ENCODE measurements at places on chromosomes 7 and 10. TPM values are rescaled to one million over a fixed set of nuclear protein-coding genes. Genes with fewer than 3 reads are reported as not detected.

DNA sequence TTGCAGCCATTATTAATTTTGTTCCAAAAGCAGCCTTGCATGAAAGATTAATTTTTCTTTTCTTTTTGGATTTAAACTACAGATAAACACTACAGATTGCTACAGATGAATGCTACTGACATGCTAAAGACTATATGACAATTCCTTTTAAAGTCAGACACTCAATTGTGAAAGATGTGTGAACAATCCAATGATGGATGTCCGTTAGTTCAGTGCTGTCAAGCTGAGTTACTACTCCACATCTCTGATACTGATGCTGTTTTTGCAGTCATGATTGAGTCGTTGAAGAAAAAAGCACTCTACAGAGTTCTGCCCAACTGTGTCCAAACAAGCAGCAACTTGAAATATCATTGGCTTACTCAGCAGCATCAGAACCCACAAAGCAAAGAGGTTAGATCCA lies 146.8 kb downstream of the OTUD1 start:
- DNase-seq: no peak
- no peaks in the 10 kb centered on the region for H3K4me1 ChIP-seq
- H3K27ac ChIP-seq: no peak overlapping the region
- H3K27me3 ChIP-seq: no peaks in the 10 kb centered on the region
- no peak overlapping the region for H3K4me3 ChIP-seq

- H3K4me1 ChIP-seq: no peaks in the 10 kb centered on the region
- DNase-seq: no peak
- no peak overlapping the region for H3K27ac ChIP-seq
- no peak overlapping the region for H3K4me3 ChIP-seq
These were observed 610.2 kb downstream of the CALN1 start for GRCh38 chr7:71801976-71802375.

DNA sequence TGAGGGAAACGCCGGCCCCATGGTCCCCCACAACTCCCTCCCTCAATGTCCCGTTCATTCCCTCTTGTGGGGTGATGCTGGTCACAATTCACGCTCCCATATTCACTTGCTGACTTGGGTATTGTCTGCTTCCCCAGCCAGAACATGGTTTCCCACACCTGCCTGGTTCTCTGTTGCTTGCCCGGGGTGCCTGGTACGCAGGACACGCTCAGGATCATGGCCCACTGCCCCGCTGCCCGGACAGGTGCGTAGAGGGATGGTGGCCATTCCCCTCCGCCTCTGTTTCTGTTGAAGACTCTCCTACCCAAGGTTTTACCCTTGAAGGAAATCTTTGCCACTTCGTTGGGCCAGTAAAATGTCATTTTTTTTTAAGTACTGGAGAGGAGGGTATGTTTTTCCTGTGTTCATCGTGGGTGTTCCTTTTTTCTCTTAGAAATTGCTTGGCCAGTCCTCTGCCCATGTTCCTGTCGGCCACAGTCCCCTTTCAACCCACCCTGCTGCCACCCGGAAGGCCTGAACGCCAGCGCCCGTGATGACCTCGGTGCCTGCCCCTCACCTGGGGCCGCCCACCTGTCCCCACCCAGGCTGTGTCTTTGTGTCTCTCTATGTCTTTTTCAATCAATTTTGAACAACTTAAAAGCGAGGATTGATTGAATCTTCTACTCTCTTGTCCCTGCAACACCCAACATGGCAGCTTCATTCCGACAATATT lies 38.2 kb downstream of the FOXL3 start:
- no peaks in the 10 kb centered on the region for H3K36me3 ChIP-seq
- H3K27ac ChIP-seq: no peak overlapping the region
- H3K4me3 ChIP-seq: no peak overlapping the region
- H3K27me3 ChIP-seq: no peaks in the 10 kb centered on the region

DNA sequence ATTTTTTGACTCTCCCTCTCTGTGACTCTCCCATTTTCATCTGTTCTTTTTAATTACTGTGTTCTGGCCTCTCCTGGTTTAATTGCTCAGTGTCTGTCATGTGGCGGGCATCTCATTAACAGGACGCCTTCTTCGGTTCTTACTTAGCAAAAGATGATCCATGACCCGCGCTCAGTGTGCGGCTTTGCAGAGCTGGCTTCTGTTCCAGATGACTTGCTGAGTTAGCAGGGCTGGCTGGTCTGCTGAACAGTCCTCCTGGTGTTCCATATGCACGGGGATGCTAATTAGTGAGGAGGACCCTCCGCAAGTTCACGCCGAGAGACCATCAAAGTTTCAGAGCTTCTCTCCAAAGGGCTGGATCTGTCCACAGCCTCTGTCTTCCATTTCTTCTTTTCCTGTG lies 258.6 kb upstream of the MKI67 start:
- no peaks in the 10 kb centered on the region for H3K4me1 ChIP-seq
- no peak for DNase-seq
- H3K27me3 ChIP-seq: no peaks in the 10 kb centered on the region
- H3K36me3 ChIP-seq: no peaks in the 10 kb centered on the region
- no peak overlapping the region for H3K4me3 ChIP-seq
- H3K27ac ChIP-seq: no peak overlapping the region

DNA sequence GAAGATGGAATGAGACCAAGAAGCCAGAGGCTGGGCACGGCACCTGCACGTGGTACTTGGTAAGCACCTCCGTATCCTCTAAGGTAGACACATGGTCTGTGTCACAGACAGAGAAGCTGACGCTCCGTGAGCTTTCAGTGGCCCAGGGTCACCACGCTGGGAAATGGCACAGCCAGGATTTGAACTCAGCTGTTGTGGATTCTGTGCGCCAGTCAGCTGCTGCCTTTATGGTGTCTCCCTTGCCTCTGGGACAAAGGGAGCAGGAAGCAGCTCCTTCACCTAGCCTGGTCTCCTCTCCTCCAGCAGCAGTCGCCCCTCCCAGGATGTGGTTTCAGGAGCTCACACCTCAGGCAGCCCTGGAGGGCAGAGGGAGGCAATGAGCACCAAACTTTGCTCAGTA lies 110.8 kb downstream of the ARHGAP22 start:
- no peak overlapping the region for H3K27ac ChIP-seq
- no peaks in the 10 kb centered on the region for H3K36me3 ChIP-seq
- DNase-seq: no peak
- no peaks in the 10 kb centered on the region for H3K4me1 ChIP-seq
- no peaks in the 10 kb centered on the region for H3K27me3 ChIP-seq
- no peak overlapping the region for H3K4me3 ChIP-seq

GRCh38 chr10:6083523-6084475 lies 5.0 kb upstream of the RBM17 start:
- no peaks in the 10 kb centered on the region for H3K27me3 ChIP-seq
- no peak overlapping the region for H3K4me3 ChIP-seq
- DNase-seq: no peak
- no peaks in the 10 kb centered on the region for H3K36me3 ChIP-seq
- peaks cover 4% of the 10 kb centered on the region for H3K4me1 ChIP-seq

The AASS gene
- total RNA-seq: 42.4 TPM

The DRGX gene
- total RNA-seq: not detected

The CPA2 gene
- total RNA-seq: 1.0 TPM

The ACSL5 gene
- 18.4 TPM for total RNA-seq

Measured in aorta (tissue), 5 donors.